ENCODE measurements at places on chromosomes 16 and 17. TPM values are rescaled to one million over a fixed set of nuclear protein-coding genes. Genes with fewer than 3 reads are reported as not detected.

Gene G6PC1
- total RNA-seq, result not detected

Gene TM4SF5
- total RNA-seq, result not detected

Gene TBC1D3H
- total RNA-seq, result 0.11 TPM

Gene VPS35
- total RNA-seq, result 159 TPM

Gene SERPINF2
- total RNA-seq, result 0.11 TPM

Gene P2RX5
- 1.6 TPM for total RNA-seq

Gene MYH3
- total RNA-seq, result 0.86 TPM

Gene OR1A1
- total RNA-seq, result not detected

Gene KRT17
- 1.7 TPM for total RNA-seq

Gene KRT33A
- not detected for total RNA-seq

Gene PPY
- total RNA-seq, result not detected

Gene PRKCB
- total RNA-seq, result 0.11 TPM

Gene DBNDD1
- total RNA-seq, result 0.97 TPM

Gene OR1D5
- total RNA-seq, result not detected

Gene CIBAR2
- total RNA-seq, result not detected

Gene NTN1
- total RNA-seq, result 10.8 TPM

Gene PIRT
- not detected for total RNA-seq

Gene EIF3CL
- 66.5 TPM for total RNA-seq

Gene YWHAE
- total RNA-seq, result 683 TPM

Gene CHD9NB
- 1.9 TPM for total RNA-seq

Gene TBX21
- total RNA-seq, result not detected

Gene PLXDC1
- 6.3 TPM for total RNA-seq

Gene LASP1
- total RNA-seq, result 140 TPM

Gene KRTAP4-6
- total RNA-seq, result not detected

Gene FTSJ3
- total RNA-seq, result 41.1 TPM

Gene KRTAP9-2
- not detected for total RNA-seq

Gene DNAH9
- 0.22 TPM for total RNA-seq

Gene SLFN14
- not detected for total RNA-seq

Gene CAPNS2
- total RNA-seq, result 0.65 TPM

Gene CD300LG
- total RNA-seq, result not detected

Gene UBALD1
- total RNA-seq, result 4.3 TPM

Gene SAMD14
- total RNA-seq, result 0.86 TPM

Gene STAT5A
- total RNA-seq, result 48.5 TPM

Gene SOST
- total RNA-seq, result not detected

Gene DHRS7C
- total RNA-seq, result not detected

Gene HBQ1
- not detected for total RNA-seq

Gene CHRNE
- 0.65 TPM for total RNA-seq

Gene ARL5C
- not detected for total RNA-seq

Gene TK2
- total RNA-seq, result 57.0 TPM

Gene PMFBP1
- under 0.01 TPM for total RNA-seq

Gene CD300C
- total RNA-seq, result 1.1 TPM

Gene MT3
- total RNA-seq, result not detected

Gene UBALD2
- 3.4 TPM for total RNA-seq

Gene GNG13
- not detected for total RNA-seq

Gene TEKT5
- total RNA-seq, result 0.22 TPM

Gene TEX14
- not detected for total RNA-seq

Gene FNDC8
- not detected for total RNA-seq

Gene CD300LB
- not detected for total RNA-seq

Gene ABCA6
- total RNA-seq, result 9.4 TPM

Gene HOXB1
- not detected for total RNA-seq

Gene GAS7
- 15.8 TPM for total RNA-seq

Gene NETO2
- 6.1 TPM for total RNA-seq

Gene KRT15
- total RNA-seq, result 0.11 TPM

All from articular chondrocyte of knee joint (primary cell).